B cell (primary cell): ENCODE measurements at places on chromosomes 3 and 15. TPM values are rescaled to one million over a fixed set of nuclear protein-coding genes. Genes with fewer than 3 reads are reported as not detected.

Gene TAGLN3
- not detected in 2 replicates for polyA plus RNA-seq

GRCh38 chr3:144431134-144431533 lies 459.5 kb downstream of the DIPK2A start:
- no peaks in the 10 kb centered on the region for H3K36me3 ChIP-seq
- no peaks in the 10 kb centered on the region for H3K27me3 ChIP-seq
- DNase-seq, result no peak

Gene WDR49
- 0.74 and 0.88 TPM in 2 replicates for polyA plus RNA-seq

DNA sequence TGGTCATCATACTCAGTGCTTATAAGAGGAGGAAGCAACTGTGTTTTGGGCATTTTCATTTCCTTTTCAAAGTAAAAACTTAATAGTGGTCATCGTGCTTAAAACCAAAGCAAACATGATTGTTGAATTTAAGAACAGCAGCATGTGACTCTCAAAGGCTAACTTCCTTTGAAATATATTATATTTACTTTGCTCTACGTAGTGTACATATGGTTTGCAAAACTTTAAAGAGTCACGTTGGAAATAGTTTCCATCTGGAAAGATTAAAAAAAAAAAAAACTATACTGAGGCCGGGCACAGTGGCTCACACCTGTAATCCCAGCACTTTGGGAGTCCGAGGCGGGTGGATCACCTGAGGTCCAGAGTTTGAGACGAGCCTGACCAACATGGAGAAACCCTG lies 367.9 kb upstream of the BCHE start:
- no peak overlapping the region for H3K4me3 ChIP-seq
- H3K27me3 ChIP-seq, result no peaks in the 10 kb centered on the region
- H3K27ac ChIP-seq, result no peak overlapping the region

GRCh38 chr15:81809543-81809942 lies 236.3 kb downstream of the MEX3B start:
- DNase-seq, result no peak
- no peaks in the 10 kb centered on the region for H3K27me3 ChIP-seq
- no peak overlapping the region for H3K27ac ChIP-seq
- no peaks in the 10 kb centered on the region for H3K4me1 ChIP-seq
- H3K4me3 ChIP-seq, result no peak overlapping the region

Gene CCR9
- 1.0 and 1.1 TPM in 2 replicates for polyA plus RNA-seq

Gene MCTP2
- 38.3 and 47.1 TPM in 2 replicates for polyA plus RNA-seq
